Tracheal epithelial cell (primary cell): ENCODE measurements at places on chromosomes 1 and 21. TPM values are rescaled to one million over a fixed set of nuclear protein-coding genes. Genes with fewer than 3 reads are reported as not detected.

CD247 gene
- total RNA-seq: not detected in 2 replicates

ALX3 gene
- not detected in 2 replicates for total RNA-seq

FAM229A gene
- total RNA-seq: 0.48 TPM in 1 of 2 replicates, not detected in the other

QSOX1 gene
- total RNA-seq: 117 and 157 TPM in 2 replicates

DCDC2B gene
- total RNA-seq: under 0.01 TPM in 1 of 2 replicates, not detected in the other

PDZK1IP1 gene
- 2.3 and 73.0 TPM in 2 replicates for total RNA-seq

DENND2C gene
- 25.1 and 25.6 TPM in 2 replicates for total RNA-seq

LRRC8C gene
- total RNA-seq: 6.0 and 7.5 TPM in 2 replicates

AMY1A gene
- total RNA-seq: not detected in 2 replicates

WDR64 gene
- total RNA-seq: not detected in 2 replicates

C1orf141 gene
- not detected in 2 replicates for total RNA-seq

CD1E gene
- not detected in 2 replicates for total RNA-seq

SERINC2 gene
- 36.4 and 44.8 TPM in 2 replicates for total RNA-seq

LIN9 gene
- 4.5 and 5.3 TPM in 2 replicates for total RNA-seq

CGN gene
- 3.4 and 4.6 TPM in 2 replicates for total RNA-seq

TRPM2 gene
- total RNA-seq: under 0.01 and 0.24 TPM in 2 replicates

SLAMF6 gene
- not detected in 2 replicates for total RNA-seq

NEGR1 gene
- 2.7 TPM in 1 of 2 replicates, not detected in the other for total RNA-seq

AMY1C gene
- not detected in 2 replicates for total RNA-seq

NBPF4 gene
- 0.24 TPM in 1 of 2 replicates, not detected in the other for total RNA-seq

CCDC17 gene
- total RNA-seq: 0.64 and 1.2 TPM in 2 replicates

CFHR5 gene
- not detected in 2 replicates for total RNA-seq

ACTN2 gene
- total RNA-seq: not detected in 2 replicates

IBA57 gene
- 3.9 and 7.0 TPM in 2 replicates for total RNA-seq

CASZ1 gene
- total RNA-seq: 10.4 and 19.8 TPM in 2 replicates

OR2AK2 gene
- not detected in 2 replicates for total RNA-seq

DMBX1 gene
- not detected in 2 replicates for total RNA-seq

S100A7 gene
- total RNA-seq: 1.4 TPM in 1 of 2 replicates, not detected in the other

FTCD gene
- 0.48 TPM in 1 of 2 replicates, not detected in the other for total RNA-seq

TRIM67 gene
- not detected in 2 replicates for total RNA-seq

OR6N1 gene
- total RNA-seq: not detected in 2 replicates

TRIM17 gene
- 2.2 and 2.6 TPM in 2 replicates for total RNA-seq

GUCA2B gene
- total RNA-seq: not detected in 2 replicates

PTPRC gene
- total RNA-seq: not detected in 2 replicates

PM20D1 gene
- total RNA-seq: not detected in 2 replicates

MYBPHL gene
- 0.24 TPM in 1 of 2 replicates, not detected in the other for total RNA-seq

IFNGR2 gene
- 72.7 and 117 TPM in 2 replicates for total RNA-seq

SERTAD4 gene
- 0.64 and 0.72 TPM in 2 replicates for total RNA-seq

PERM1 gene
- not detected in 2 replicates for total RNA-seq

AJAP1 gene
- 0.64 and 2.4 TPM in 2 replicates for total RNA-seq

CRNN gene
- total RNA-seq: 0.72 and 0.85 TPM in 2 replicates

SYT2 gene
- under 0.01 TPM in 1 of 2 replicates, not detected in the other for total RNA-seq

DUSP23 gene
- total RNA-seq: 78.2 and 107 TPM in 2 replicates

TMEM52 gene
- 1.9 and 8.5 TPM in 2 replicates for total RNA-seq

TSPAN2 gene
- 3.4 TPM in 1 of 2 replicates, not detected in the other for total RNA-seq

PRAMEF27 gene
- not detected in 2 replicates for total RNA-seq

FMO5 gene
- 0.43 and 1.2 TPM in 2 replicates for total RNA-seq

PARP1 gene
- total RNA-seq: 15.3 and 48.9 TPM in 2 replicates

VANGL2 gene
- total RNA-seq: 6.6 and 8.4 TPM in 2 replicates

TRIM46 gene
- total RNA-seq: 0.85 and 3.4 TPM in 2 replicates

S100B gene
- not detected in 2 replicates for total RNA-seq

PADI1 gene
- total RNA-seq: 5.5 and 6.5 TPM in 2 replicates

PRAMEF5 gene
- not detected in 2 replicates for total RNA-seq

TFF2 gene
- total RNA-seq: not detected in 2 replicates

ATP1A1 gene
- total RNA-seq: 194 and 306 TPM in 2 replicates

DTL gene
- 3.0 and 6.5 TPM in 2 replicates for total RNA-seq

ADAMTS1 gene
- 50.9 and 68.2 TPM in 2 replicates for total RNA-seq

CR1L gene
- total RNA-seq: not detected in 2 replicates

AMY2A gene
- not detected in 2 replicates for total RNA-seq

DISC1 gene
- total RNA-seq: 0.64 and 1.4 TPM in 2 replicates
